ENCODE measurements at places on chromosomes 2 and 18.

GRCh38 chr2:128315829-128316776 lies 2.6 kb downstream of the HS6ST1 start:
- no peak for DNase-seq

DNA sequence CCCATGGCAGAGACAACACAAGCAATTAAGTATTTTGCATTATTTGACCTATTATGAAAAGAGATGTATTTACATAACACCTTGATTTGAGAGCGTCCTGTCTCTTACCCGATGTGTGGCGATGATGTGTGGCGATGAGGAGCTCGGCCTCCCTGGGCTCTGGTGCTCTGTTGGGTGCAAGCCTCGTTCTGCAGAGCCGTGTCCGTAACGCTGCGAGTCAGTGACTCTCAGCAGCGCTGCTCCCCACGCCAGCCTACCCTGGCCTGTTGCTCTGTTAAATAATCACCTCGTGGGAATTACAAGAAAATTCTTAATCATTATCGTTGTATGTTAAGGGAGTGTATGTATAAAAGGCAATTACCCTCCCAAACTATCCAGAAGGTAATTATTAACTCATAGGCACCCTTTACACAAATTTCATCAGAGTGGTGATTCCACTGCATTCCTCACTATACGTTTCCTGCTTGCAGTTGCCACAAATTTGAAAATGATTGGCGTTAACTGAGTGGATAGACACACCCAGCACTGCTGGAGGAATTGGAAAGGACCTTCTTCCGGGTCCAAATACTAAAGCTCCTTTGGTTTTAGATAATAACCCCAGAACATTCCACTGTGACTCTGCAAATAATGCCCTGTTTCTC lies 52.0 kb upstream of the NFATC1 start:
- no peak for DNase-seq

DNA sequence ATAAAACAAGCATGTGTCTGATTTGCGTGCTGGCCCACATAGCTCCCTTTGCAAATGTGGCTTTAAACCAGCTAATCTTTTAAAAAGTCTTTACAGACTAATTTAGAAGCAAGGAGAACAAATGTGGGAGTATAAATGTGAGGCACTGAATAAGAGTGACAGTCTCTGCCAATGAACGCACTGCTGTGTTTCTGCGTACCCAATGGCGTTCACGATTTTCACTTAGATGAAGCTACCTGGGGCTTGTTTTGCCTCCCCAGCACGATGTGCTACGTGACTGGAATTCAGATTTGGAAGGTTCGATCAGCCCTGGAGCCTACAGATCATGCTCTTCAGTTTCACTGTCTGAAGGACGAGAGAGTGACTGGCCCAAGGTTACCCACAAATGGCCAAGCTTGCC lies 10.8 kb upstream of the CRACDL start:
- no peak for DNase-seq

DNA sequence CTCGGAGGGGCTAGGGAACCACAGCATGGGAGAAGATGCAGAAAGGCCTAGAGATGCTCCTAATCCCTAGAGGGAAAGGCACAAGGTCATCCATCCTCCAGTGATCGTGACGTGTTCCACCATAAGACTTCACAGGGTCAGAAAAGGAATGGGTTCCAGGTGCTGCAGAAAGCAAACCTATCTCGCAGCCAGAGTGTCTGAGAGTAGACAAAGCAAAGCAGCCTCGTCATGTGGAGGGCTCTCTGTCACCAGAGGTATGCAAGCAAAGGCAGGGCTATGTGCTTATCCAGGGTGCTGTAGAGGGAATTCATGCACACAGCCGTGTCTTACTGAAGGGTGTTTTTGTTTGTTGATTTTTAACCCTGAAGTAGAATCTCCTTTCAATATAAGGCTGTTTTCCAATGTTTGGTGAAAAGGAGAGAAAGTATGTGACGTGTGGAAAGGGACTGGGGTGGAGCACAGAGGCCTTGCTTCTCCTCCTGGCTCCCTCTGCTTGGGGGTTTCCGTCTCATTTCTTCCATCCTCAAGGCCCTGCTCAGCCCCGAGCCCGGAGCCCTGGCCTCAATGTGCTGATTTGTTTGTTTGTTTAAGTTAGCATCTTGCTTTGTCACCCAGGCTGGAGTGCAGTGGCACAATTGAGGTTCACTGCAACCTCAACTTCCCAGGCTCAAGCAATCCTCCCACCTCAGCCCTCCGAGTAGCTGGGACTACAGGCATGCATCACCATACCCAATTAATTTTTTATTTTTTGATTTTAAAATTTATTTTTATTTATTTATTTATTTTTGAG lies 3.0 kb downstream of the GPR55 start:
- no peak for DNase-seq

- DNase-seq, result no peak
Observed at GRCh38 chr2:215613280-215613679, 177.4 kb upstream of the FN1 start.

- no peak for DNase-seq
Observed at GRCh38 chr2:191228861-191229260, 16.3 kb upstream of the MYO1B start.

GRCh38 chr2:159410276-159410675 lies 123.8 kb upstream of the WDSUB1 start:
- no peak for DNase-seq

DNA sequence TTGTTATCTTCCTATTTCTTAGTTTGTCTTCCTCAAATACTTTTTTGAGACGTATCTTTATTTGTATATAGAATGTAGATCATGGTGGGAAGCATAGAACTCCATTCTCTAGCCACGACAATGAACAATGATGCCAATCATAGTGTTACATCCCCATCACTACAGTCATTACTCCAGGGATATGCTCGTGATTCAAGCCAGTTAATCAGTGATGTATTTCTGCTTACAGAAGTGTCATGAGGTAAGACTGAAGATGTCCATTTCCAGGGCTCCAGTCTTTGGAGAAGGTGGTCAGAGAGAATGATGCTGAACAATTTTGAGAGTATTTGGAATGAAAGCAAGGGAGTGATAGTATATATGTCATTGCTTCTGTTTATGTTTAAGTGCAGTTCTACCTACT lies 777.2 kb upstream of the TMEFF2 start:
- DNase-seq, result no peak

DNA sequence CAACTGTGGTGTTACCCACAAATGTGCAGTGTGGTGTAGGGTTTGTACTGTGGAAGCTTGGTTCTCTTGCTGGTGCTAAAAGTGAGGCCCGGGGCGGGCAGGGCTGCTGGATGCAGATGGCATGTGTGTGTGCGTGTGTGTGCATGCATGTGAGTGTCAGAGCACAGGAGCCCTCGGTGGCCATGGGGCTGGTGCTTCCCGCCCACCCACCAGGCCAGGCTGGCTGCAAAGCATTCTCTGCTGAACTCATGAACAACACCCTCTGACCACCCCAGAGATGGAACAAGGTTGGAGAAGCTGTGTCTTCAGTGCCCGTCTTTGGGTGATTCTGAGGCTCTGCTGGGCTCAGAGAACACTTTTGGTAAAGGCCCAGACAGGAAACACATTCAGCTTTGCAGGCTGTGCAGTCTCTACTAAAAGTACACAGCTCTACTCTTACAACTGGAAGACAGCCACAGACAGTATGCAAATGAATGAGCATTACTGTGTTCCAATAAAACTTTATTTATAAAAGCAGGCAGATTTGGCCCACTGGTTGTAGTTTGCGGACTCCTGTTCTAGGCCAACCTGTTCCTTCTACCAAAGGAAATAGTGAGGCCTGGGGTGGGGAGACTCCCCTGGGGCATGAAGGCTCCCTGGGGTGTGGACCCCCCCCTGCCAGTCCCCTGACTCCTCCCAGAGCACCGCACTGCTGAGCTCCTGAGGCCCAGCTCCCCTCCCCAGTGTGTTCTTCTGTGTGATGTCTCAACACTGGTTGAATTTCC lies 225.3 kb upstream of the HDAC4 start:
- no peak for DNase-seq
